ENCODE measurements at places on chromosomes 2 and 18.

- no peak for DNase-seq
Measured at GRCh38 chr18:57205641-57206040, 58.8 kb downstream of the BOD1L2 start.

- DNase-seq = no peak
Measured at GRCh38 chr2:101360232-101360631, 27.1 kb downstream of the CREG2 start.

DNA sequence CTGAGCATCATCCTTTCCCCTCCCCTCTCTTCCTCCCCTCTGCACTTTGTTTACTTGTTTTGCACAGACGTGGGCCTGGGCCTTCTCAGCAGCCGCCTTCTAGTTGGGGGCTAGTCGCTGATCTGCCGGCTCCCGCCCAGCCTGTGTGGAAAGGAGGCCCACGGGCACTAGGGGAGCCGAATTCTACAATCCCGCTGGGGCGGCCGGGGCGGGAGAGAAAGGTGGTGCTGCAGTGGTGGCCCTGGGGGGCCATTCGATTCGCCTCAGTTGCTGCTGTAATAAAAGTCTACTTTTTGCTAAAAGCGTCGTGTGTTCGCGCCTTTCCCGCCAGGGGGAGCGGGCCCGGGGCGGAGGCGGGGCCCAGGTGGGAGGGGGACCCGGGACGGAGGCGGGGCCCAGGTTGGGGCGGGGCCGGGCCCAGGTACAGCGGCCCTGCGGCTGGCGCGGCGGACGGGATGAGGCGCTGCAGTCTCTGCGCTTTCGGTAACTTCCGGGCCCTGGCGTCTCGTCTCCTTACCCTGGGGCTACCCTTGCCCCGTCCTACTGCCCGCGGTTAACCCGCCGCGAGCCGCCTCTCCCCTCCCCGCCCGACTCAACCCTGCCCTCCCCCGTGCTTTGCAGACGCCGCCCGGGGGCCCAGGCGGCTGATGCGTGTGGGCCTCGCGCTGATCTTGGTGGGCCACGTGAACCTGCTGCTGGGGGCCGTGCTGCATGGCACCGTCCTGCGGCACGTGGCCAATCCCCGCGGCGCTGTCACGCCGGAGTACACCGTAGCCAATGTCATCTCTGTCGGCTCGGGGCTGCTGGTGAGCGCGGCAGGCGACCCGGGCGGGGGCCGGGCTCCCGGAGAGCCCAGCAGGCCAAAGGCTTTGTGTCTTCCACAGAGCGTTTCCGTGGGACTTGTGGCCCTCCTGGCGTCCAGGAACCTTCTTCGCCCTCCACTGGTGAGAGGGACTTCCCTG is at the start of gene KRTCAP3:
TSS of gene KRTCAP3 (plus strand) at position 424 of the 962 bp plus-strand sequence. CDS start at position 456, 32 bp downstream.
- DNase-seq = no peak

- DNase-seq = no peak
Measured at GRCh38 chr2:186852508-186852907, 3.5 kb upstream of the ZSWIM2 start.

- DNase-seq = no peak
Measured at GRCh38 chr2:79994965-79995364, 309.6 kb downstream of the LRRTM1 start.

- DNase-seq = no peak
Measured at GRCh38 chr2:187873132-187873531, 318.9 kb upstream of the TFPI start.

DNA sequence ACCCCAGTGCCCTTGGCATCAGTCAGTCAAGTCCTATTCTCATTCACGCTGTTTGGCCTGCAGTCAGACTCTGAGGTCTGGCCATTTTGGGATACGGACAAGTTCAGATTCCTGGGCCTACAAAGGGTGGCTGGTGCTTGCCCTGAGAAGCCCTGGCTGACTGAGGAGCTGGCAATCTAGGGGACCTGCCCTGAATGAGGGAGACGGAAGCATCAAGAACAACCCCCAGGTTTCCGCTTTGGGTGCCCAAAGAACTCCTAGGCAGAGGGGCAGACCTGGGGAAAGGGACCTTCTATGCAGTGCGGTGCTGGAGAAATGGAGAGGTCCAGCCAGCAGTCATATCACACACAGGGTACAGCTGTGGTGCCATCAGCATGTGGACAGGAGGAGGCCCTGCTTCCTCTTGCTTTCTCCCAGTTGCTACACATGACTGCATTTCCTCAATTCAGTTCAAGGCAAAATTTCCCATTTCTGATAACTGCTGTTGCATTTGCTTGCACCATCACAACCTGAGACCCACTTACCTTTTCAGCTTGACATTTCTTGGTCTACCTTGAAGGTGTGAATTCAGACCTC is 70.9 kb upstream of the LGALSL start:
- no peak for DNase-seq

- DNase-seq = no peak
Measured at GRCh38 chr2:218152777-218153176, 14.0 kb downstream of the CXCR1 start.

DNA sequence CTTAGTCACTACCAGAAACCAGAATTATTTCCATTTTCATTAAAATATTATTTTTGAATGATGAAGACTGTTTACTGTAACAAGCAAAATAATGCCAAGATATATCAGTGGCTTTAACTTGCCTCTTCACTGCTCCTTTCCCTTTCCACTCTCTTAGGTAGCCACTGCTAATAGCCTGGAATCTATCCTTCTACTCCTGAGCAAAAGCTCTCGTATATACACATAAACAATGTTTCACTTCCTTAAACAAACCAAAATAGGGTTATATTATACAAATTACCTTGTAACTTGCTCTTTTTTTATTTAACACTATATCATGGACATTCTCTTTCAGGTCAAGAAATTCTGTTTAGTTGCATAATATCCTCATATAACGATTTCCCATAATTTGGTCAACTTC is 20.8 kb downstream of the IMMT start:
- DNase-seq = no peak

- no peak for DNase-seq
Measured at GRCh38 chr2:119326938-119327337, 39.7 kb downstream of the C2orf76 start.

DNA sequence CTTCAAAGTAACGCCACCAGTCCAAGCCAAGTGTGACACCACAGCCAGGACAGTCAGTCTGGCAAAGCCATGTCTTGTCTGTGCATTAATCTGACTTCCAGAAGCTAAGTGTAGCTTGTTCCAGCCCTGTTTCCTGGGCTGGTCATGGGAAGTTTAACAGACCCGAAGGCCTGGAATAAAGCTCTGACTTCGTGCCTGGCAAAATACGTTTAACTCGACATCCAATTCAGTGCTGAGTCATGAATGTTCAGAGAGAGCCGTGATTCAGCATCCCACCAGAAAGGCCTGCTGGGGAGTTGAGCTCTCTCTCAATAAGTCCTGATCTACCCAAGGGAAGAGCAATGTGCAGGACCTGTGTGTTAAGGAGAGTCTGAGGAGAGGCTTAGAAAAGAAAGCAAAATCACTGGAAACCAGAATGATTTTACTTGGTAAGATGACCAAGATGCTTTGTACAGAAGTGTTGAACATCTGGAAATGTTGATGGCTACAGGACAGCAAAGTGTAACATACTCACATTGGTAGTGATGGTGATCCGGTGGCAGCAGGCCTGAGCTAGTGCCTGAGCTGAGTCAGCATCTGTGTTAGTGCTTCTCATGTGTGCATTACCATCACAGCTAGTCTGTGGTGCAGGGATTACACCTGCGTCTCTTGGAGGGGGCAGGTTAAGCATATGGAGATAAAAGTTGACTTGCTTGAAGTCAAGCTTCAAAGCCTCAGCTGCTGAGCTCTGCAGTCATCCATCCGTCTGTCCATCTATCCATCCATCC is 743.7 kb upstream of the HS6ST1 start:
- no peak for DNase-seq

DNA sequence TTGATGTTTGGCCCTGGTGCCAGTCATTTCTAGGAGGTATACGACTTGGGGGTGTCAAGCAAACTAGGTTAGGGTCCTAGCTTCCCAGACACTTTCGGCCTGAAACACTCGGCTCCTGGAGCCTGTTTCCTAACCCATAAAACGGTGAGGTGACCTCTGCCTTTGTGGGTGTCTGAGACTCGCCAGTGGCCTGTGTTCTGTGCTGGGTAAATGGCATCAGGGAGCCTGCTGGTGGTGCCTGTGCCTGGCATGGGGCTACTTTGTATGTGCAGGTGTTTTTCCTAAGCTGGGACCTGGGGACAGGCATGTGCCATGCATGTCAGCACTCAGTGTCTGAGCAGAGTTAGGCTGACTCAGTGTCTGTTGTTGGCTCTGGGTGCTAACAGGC is 139.2 kb downstream of the GLI2 start:
- DNase-seq = no peak

GRCh38 chr2:211836409-211836808 is 702.2 kb downstream of the ERBB4 start:
- DNase-seq = no peak

GRCh38 chr18:55489034-55489986 is 98.7 kb downstream of the TCF4 start:
- no peak for DNase-seq

- no peak for DNase-seq
Measured at GRCh38 chr2:187912950-187913349, 358.7 kb upstream of the TFPI start.

GRCh38 chr18:6031442-6031841 is 136.1 kb upstream of the TMEM200C start:
- DNase-seq = no peak

GRCh38 chr18:41131050-41131449 is 824.0 kb upstream of the PIK3C3 start:
- DNase-seq = no peak

DNA sequence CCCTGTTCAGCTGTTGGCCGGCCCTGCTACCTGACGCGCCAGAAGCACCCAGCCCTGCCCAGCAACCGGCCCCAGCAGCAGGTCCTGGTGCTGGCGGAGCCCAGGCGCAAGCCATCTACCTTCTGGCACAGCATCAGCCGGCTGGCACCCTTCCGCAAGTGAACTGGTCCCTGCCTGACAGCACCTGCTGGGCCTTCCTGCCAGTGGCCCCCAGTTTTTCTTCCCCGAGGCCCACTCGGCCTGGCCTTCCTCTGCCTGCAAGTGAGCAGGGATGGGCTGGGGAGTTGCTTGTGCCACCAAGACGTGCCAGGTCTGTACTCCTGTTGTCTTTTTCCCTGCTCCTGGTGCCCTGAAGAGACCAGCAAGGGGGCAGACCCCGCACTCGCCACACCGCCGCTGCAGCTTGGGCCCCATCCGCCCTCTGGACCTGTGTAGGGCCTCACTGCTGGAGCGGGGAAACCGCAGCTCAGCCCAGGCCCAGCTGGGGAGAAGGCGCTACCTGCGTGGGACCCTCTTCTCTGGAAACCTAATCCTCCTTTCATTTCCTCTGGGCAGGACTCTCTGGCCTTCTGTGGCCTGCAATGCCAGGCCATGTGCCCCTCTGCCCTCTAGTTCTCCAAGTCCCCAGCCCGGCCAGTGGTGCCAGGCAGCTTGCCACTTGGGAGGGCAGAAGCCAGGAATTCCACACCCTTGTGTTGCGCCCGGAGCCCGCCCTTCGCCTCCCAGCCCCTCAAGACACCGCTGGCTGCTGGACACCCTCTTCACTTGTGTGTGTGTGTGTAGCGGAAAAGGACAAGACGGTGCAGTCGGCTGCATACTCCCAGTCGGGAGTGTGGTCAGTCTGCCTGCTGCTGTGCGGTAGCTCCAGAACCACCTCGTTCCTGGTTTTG is 47.0 kb downstream of the FAM168B start:
- DNase-seq = no peak

DNA sequence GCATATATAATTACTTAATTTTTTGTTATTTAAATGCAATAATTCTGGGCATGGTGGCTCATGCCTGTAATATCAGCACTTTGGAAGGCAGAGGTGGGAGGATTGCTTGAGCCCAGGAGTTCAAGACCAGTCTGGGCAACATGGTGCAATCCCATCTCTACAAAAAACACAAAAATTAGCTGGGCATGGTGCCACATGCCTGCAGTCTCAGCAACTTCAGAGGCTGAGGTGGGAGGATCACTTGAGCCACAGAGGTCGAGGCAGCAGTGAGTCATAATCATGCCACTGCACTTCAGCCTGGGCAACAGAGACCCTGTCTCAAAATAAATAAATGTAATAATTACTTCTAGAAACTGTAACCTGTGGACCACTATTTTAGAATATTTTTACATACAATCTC is 21.5 kb upstream of the TMEM87B start:
- DNase-seq = no peak

All from stimulated activated CD4-positive, alpha-beta T cell treated with anti-CD3 and anti-CD28 coated beads, Interleukin-1b, Interleukin-23, amount 100 ng/mL, for 24 hours (primary cell).